GM04503 (cell line): ENCODE measurements at places on chromosomes 1 and 21.

DNA sequence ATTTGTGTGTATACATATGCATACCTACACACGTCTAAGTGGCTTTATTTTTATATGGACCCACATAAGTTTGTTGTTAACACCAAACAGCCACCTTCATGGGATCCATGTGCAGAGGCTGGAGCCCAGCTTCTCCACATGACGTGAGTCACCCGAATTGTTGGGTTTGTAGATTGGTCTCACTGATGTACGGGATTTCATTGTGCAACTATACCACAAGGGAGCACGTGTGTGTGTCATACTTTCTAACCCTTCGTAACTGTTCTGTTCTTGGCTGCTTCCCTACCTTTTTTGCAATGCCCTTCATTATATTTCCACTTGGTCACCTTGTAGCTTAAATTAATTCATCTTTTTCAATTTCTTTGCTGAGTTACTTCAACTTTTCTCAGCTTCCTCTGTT is 21.0 kb downstream of the SPRTN start:
- peak; percentile 86 for DNase-seq

DNA sequence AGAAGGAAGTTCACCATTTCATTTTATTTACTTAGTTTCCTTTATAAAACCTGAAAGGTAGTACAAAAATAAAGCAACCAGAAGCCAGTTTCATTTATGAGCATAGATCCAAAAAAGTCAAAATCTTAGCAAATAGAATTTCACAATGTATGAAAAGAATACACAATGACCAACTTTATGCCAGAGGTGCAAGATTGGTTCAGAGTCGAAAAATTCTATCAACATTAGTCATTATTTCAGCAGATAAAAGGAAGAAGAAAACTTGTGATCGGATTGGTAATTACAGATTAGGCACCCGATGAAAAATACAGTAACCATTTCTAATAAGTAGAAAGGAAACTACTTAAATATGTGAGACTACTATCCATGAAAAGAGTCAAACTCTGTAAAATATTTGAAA is 89.1 kb downstream of the ITSN1 start:
- no peak for DNase-seq

DNA sequence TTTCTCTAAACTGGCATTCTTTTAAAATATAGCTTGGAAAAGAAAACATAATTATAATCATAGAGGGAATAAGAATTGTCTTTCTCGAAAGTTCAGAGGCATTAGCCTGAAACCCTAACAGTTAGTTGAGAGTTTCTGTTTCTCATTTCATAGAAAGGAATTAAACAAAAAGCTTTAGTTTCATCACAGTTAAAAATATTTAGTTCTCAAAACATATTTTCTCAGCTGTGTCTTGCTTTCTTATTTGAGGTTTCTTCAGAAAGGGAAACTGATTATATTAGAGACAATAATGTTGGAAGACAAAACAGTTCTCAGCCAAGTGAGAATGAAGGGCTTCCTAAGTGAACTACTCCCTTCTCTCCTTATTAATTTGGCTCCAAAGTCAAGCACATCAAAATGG is 75.4 kb upstream of the C1orf105 start:
- DNase-seq: no peak

DNA sequence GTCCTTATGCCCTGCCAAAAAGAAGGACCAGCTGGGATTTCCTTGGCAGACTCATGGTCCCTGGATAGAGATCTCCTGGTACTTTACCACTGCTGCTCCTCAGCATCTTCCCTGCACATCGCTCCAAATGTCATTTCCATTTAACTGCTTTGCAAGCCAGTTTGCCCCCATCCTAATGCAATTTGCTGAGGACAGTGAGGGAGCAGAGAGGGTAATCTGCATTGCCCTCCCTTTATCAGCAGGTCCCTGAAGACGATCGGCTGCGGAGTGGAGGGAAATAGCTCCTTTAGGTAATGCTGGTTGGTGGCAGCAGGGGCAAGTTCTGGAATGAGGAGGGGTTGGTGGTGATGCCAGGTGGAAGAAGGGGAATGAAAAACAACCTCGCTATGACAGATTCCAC is 2.7 kb downstream of the PLXNA2 start:
- no peak for DNase-seq

- no peak for DNase-seq
Measured at GRCh38 chr1:52192436-52192835, 50.5 kb downstream of the ZFYVE9 start.

GRCh38 chr1:2179283-2180013 is 15.1 kb downstream of the FAAP20 start:
- DNase-seq: no peak

DNA sequence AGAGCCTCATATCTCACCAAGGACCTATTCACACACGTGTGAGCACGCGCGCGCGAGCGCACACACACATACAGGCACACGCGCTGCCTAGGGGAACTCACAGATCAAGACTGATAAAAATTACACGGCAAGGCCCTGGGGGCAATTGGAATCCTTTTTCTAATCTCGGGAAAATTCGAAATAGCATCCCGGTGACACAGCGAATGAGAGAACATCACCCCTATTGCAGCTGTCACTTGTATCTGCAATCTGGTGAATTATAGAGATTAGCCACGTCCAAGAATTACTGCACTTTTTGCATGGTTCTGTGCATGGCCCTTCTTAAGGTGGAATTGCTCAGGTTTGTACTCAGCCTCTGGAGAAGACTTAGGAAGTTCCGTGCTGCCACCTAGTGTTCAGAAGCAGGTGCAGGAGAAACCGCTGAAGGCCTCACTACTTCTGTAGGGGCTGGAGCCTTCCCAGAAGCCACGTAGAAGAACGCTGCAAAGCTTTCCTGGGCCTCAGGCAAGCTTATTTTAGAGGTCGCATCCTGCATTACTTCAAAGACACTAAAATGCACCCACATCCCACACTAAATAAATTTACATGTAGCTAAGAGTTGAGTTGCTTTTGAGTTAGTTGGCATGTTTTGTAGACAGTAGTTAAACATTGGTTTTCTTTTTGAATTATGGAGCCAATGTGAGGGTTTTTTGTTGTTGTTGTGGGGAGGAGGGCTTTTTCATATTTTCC is 229.2 kb upstream of the CAMK1G start:
- DNase-seq: peak; percentile 34

- no peak for DNase-seq
Measured at GRCh38 chr1:38736399-38736798, 123.2 kb downstream of the RRAGC start.

DNA sequence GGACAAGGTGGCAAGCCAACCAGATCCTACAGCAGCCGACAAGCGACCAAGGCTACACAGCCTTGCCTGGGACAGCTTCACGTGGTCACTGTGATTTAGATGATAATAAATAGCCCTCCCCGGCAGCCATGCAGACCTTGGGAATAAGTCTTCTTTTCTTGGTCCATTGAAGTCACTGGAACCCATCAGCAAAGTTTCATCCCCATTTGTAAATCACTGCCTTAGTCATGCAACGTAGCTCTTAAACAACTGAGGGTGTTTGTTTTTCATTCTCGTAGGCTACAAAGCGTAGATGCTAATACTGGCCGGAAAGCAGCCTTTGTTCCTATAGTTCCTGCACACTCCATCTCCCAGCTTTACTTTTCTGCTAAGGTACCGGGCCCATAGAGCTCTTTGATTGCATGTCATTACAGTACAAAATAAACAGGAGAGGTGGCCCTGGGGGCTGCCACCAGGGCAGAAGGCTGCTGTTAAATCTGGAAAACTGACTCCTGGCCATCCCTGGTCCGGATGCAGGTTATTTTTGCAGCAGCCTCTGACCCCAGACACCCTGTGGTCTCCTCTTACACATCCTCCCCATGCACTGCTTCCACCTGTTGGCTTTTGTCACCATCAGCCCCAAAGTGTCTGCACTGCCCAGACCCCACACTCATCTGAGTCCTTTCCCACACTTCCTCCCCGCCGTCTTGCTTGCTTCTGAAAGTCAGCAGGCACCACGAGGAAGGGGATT is 105.5 kb downstream of the TOMM20 start:
- no peak for DNase-seq

- no peak for DNase-seq
Measured at GRCh38 chr1:184114818-184115398, 63.4 kb downstream of the TSEN15 start.

DNA sequence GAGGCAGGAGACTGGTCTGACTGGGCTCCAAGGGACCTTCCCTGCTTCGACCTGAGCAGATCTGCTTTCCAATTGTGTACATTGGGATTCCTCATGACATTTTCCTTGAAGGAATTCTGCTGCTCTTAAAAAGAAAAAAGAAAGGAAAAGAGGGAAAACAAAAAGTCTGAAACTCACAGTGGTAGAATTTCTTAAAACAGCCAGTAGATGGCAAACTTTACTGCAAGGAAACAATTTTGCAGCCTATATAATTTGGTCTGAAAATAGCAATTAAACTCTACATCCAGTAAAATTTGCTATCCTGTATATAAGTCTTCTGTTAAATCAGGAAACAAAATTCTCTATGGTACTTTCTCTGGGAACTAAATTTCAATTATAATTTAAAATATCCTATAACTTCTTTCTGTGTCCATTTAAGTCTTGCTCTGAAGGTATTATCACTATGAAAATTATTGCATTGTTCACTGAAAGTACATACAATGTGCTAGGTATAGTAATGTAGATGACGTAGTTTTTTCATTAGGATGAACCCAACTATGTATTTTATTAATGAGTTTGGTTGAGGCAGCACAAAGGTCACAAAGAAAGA is 59.8 kb downstream of the CRB1 start:
- DNase-seq: no peak

- no peak for DNase-seq
Measured at GRCh38 chr1:104933846-104934245, 1184.1 kb downstream of the AMY1C start.

DNA sequence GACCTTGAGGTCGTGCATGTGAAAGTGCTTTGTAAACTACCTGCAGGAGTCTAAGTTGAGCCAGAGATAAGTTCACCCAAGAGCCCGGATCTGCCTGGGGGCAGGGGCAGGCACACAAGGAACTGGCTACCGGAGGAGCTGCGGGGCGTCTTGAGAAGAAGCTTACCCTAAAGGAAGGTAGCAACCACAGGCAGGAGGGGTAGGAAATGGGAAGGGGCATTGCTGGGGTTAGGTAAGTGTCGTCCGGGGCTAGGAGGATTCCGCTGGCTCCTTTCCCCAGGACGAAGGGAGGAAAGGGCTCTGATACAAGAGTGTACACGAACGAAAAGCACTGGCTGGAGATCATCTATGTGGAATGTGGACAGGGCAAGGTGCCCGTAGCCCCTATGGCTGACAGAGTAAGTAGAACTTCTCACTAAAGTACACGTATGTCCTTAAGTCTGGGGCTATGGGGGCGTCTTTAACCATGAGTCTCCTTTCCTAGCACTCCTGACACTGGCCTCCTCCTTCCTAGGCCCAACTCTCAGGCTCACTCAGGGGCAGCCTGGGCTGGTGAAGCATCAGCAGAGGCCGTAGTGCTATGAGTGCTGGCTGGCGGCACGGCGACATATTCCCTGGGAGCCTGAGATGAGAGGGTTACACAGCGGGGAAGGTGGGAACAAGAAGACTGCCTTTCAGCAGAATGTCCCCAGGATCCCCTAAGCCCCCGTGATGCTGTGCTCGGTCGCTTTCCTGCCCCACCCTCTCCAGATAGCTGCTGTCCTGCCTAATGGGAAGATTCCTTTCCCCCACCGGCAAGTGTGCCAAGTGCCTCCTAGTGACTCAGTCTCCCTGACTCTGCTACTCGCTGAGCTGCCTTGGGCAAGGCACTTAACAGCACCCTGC is 9.1 kb upstream of the GALNT2 start:
- no peak for DNase-seq

DNA sequence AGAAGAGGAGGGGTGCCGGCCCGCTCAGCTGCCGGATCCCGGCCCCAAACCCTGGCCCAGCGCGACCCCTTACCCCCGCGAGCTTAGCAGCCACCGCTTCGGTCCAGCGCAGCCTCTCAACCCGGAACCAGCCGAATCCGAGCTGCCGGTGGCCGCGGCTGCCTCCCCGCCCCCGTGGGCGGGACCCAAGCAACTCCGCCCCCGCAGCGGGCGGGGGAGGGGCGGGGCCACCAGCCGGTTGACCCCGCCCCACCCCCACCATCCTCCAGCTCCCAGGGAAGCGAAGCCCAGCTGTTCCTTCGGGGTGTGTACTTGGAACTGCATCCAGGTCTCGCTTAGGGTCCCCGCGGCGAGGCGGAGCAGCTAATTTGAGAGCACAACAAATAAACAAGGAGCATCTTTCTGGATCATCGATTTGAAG is at the start of gene TRIM62:
TSS of gene TRIM62 (minus strand) at position 123 of the 421 bp plus-strand sequence. CDS start 611 bp downstream, outside the sequence.
- DNase-seq: no peak

GRCh38 chr1:228976316-228976715 is 241.0 kb downstream of the RHOU start:
- DNase-seq: no peak

DNA sequence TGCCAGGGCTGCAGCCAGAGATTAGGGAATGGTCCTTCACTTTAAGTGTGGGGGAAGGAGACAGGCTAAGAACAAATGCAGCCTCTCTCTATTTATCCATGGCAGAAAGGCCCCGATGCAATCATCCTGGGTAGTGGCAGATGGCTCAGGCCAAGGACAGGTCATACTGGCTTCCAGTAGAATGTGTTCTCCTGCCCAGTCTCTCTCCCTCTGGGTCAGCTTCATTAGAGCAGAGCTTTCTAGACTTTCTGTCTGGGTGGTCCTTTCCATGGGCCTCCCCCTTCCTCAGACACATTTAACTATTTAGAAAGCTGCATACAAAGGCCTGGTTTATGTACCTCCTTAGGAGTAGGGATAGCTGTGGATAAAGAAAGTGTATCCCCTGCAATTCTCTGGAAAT is 4.8 kb upstream of the PTCH2 start:
- no peak for DNase-seq

DNA sequence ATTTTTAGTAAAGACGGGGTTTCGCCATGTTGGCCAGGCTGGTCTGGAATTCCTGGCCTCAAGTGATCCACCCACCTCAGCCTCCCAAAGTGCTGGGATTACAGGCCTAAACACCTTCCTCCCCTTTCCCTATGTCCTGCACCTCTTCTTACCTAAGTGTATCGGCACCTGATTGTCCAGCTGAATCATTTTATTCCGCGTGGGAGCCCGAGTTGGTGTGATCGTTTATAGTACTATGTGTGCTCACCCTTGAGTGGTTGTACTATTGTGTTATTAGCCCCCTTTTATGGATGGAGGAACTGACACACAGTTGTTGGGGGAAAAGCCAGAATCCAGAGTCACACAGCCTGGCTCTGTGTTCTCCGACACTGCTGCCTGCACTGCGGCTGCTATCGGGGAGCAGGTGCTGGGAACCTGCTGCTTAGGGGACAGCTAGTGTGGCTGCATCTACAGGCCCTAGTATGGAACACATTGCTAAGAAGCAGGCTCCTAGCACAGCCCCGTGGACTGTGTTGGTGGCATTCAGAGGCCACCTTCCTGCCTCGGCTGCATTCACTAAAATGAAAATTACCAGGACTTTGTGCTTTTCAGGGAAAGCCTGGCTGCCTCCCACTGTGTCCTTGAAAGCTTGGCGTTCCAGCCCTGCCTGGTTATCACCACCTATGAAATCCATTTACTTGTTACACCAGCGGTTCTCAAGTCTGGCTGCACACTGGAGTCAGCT is 21.6 kb downstream of the ENO1 start:
- DNase-seq: no peak

DNA sequence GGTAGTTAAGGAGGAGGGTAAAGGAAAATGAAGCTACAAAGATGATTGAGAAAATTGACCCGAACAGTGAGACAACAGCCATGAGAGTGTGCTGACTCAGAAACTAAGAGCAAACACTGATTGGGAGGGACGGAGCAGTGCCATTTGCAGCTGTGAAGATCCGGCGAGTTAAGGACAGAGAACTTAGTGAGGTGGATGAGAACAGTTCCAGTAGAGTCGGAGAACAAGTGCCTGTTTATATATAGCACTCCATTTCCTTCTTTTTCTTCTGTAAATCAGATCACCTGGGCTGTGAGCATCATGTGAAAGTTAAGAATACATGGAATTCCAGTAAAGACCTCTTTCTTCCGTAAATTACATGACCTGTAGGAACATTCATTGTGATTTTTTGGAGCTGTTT is 145.7 kb downstream of the KCNK2 start:
- no peak for DNase-seq
